ENCODE measurements at places on chromosomes 4 and X.

- DNase-seq, result no peak
Observed at GRCh38 chr4:185966997-185967775, 101.8 kb upstream of the TLR3 start.

DNA sequence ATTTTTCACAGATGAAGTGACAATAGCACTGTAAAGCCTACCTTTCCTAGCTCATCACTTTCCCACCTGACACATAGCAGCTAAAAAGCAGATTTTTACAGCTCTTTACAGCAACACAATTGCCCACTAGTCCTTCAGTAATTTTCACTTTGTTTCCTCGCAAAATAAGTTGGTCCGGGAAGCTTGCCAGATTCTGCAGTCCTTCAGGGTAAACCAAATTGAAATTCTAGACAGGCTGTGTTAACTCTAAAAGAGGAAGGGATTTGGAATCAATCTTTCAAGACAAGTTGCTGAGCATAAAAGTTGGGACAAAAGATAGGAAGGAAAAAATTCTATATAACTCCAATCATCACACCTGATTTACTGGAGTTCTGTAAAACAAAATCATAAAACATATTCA lies 8.7 kb downstream of the C1QTNF7 start:
- DNase-seq, result no peak

DNA sequence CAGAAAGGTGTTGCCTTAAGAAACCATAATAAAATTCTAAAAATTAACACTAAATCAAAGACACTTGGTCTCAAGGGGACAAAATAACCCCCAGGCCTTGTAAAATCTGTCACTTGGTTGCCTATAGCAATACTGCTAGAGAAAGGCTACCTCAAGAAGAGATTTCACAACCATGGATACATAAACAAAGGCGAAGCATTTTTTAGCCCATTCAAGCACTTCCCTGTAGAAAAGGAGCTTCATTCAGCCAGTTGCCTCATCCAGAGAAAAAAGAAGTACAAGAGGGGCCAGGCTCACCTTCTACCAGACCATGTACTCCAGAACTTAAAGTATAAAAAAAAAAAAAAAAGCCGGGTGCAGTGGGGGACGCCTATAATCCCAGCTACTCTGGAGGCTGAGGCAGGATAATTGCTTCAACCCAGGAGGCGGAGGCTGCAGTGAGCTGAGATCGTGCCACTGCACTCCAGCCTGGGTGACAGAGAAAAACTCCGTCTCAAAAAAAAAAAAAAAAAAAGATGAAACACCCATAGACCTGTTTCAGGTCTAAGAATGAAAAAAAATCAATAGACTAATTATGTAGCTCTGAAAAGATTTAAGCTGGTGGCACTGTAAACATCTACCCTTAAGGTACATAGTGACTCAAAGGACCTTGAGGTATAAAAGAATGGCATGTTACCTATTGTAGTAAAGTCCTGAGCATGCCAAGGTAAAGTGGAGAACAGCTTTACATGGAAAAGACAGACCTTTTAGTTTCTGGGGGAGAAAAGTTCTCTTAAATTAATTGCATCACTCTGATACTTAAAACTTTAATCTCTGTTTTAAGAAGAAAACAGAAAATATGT lies 18.0 kb downstream of the RUFY3 start:
- no peak for DNase-seq

- no peak for DNase-seq
Observed at GRCh38 chr4:10454726-10455125, 2.5 kb downstream of the ZNF518B start.

- DNase-seq, result no peak
Observed at GRCh38 chr4:126592088-126592487, 1040.7 kb upstream of the INTU start.

DNA sequence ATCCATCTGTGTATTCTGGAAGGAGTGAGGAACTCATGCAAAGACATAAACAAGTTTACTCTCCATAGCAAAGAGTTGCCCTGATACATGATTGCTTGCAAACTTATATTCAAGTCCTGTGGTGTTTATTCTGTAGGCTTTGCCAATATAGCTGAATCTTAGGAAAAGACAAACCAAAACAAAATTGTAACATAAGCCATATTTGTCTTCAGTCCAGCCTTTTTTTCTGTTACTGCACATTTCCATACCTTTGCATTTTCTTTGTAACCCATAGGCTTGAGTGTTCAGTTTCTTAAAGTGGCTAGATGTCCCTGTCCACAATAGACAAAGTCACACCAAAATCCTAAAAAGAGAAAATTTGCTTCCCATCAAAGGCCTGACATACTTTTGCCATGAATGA lies 120.4 kb downstream of the PPARGC1A start:
- DNase-seq, result no peak

- DNase-seq, result no peak
Observed at GRCh38 chr4:69503558-69503957, 7.9 kb upstream of the UGT2B4 start.

- DNase-seq, result no peak
Observed at GRCh38 chr4:41219421-41219950, 5.1 kb upstream of the APBB2 start.

- DNase-seq, result no peak
Observed at GRCh38 chr4:121814756-121815155, 8.9 kb downstream of the CCNA2 start.

GRCh38 chrX:46863072-46863471 lies 26.2 kb downstream of the RP2 start:
- DNase-seq, result no peak

- no peak for DNase-seq
Observed at GRCh38 chr4:101345271-101345595, 2.1 kb downstream of the PPP3CA start.

GRCh38 chrX:16100673-16101072 lies 22.7 kb upstream of the GRPR start:
- no peak for DNase-seq

- no peak for DNase-seq
Observed at GRCh38 chrX:31272472-31272775, 200.6 kb upstream of the FTHL17 start.

DNA sequence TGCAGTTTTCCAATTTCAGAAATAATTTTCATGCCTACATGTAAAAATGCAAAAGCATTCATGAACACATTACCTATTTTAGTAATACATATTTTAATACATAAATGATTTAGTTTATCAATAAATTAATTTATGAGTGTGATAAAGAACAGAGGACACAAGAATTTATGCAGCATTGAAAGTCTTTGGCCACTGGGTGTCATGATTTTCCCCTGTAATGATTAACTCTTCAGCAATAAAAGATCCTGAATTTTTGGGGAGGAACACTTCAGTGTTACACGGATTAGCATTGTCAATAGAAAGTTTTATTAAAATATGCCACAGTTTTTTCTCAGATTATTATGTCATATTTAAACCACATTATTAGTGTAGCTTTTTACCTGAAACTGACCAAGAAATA lies 8.6 kb upstream of the VCX2 start:
- no peak for DNase-seq

GRCh38 chrX:41250867-41251266 lies 83.1 kb upstream of the DDX3X start:
- no peak for DNase-seq

DNA sequence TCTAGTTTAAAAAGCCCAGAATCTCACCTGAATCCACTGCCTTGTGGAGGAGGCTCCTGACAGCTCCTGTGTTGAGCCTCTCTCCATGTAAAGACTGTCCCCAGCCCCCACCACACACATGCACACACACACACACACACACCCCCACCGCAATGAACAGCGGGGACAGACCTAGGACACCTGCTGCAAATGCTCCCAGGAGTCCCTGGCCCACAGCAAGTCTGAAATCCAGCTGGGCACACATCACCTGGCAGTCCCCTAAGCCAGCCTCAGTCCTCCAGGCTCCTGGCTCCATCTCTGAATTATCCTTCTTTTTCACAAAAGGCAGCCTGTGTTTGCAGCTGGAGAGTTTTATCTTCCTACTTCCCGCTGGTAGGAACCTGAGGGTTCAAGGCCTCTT lies 6.6 kb upstream of the FAM53A start:
- no peak for DNase-seq

GRCh38 chrX:83022020-83022419 lies 486.1 kb upstream of the POU3F4 start:
- no peak for DNase-seq
